ENCODE measurements at places on chromosomes 6 and 20.

DNA sequence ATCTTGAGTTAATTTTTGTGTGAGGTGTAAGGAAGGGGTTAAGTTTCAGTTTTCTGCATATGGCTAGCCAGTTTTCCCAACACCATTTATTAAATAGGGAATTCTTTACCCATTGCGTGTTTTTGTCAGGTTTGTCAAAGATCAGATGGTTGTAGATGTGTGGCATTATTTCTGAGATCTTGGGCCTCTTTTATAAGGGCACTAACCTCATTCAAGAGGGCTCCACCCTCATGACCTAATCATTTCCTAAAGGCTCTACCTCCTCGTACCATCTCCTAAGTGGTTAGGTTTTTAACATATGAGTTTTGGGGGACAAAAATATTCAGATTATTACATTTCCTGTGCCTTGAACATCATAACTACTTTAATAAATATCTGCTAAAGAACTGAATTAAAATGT lies 510.9 kb downstream of the UTRN start:
- DNase-seq: no peak

DNA sequence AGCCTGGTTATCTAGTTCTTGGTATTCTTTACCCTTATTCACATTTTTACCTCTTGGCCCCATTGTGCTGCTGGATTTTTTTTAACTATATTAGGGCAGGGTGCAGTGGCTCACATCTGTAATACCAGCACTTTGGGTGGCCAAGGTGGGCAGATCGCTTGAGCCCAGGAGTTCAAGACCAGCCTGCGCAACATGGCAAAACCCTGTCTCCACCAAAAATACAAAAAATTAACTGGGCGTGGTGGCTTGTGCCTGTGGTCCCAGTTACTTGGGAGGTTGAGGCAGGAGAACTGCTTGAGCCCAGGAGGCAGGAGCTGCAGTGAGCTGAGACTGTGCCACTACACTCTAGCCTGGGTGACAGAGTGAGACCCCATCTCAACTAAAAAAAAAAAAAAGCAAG lies 12.2 kb upstream of the TAF8 start:
- no peak for DNase-seq

DNA sequence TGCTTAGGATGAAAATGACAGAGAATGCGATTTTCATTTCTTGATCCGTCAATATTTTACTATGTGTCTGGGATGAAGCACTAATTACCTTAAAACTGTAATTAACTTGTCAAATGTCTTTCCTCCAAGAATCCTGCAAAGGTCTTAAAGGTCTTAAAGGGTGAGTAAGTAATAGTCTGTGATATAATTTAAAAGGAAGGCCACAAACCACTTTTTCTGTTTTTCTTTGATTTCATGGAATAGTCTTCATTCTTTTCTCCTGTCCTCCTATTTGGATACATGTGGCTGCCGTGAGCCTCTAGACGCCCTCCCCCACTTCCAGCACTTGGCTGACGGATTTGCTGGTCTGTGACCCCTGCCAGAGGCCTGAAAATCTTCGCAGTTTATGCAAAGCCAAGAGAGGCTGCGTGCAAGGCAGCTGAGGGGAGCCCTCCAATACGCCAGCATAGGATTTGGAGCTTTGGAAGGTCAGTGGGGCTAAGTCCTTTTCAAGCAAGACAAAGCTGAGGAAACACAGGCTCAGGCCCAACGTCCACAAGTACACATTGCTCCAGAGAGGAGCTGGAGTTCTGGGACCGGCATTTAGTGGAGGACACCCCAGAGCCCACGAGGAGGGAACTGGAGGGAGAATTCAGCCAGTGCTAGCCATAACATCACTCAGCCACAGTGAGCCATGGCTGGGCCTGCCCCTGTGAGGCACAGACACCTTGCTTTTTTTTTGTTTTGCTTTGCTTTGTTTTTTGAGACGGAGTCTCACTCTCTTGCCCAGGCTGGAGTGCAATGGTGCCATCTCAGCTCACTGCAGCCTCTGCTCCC lies 382.6 kb downstream of the SMOC2 start:
- DNase-seq: no peak

DNA sequence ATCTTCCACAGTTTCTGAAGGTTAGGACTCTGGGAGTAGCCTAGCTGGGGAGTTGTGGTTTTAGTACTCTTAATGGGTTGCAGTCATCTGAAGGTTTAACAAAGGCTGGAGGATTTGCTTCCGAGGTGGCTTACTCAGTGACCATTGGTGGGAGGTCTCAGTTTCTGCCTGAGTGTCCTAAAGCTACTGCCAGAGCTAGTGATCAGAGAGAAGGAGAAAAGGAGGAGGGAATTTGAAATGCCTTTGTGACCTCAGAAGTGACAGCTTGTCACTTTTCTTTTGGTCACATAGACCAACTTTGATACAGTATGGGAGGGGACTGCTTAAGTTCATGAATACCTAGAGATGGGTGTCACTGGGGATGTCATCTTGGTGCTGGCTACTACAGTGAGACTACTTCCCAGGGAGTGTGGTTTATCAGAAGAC lies 41.3 kb downstream of the NCOA3 start:
- no peak for DNase-seq

DNA sequence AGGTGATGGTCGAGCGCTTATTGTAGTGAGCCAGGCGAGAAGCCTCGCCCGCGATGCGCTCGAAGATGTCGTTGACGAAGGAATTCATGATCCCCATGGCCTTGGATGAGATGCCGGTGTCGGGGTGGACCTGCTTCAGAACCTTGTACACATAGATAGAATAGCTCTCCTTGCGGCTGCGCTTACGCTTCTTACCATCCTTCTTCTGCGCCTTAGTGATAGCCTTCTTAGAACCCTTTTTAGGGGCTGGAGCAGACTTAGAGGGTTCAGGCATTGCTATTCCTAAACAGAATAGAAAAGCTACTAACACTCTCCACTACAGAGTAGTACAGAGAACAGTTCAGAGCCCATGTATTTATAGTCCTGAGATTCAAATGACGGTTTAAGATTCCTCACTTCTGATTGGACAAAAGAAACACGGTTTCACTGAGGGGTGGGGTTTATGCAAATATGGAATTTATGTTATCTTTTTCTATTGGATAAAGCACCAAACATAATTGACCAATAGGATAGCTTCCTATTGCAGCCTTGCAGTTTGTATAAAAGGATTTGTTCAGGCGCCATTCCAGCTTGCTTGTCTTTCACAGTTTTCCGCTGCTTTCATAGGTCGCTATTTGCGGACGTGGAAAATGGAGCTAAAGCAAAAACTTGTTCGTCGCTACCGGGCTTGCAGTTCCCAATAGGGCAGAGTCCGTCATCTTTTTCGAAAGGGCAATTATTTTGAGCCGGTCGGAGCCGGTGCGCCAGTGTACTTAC lies 43.7 kb upstream of the HFE start:
- DNase-seq: peak; percentile 98

DNA sequence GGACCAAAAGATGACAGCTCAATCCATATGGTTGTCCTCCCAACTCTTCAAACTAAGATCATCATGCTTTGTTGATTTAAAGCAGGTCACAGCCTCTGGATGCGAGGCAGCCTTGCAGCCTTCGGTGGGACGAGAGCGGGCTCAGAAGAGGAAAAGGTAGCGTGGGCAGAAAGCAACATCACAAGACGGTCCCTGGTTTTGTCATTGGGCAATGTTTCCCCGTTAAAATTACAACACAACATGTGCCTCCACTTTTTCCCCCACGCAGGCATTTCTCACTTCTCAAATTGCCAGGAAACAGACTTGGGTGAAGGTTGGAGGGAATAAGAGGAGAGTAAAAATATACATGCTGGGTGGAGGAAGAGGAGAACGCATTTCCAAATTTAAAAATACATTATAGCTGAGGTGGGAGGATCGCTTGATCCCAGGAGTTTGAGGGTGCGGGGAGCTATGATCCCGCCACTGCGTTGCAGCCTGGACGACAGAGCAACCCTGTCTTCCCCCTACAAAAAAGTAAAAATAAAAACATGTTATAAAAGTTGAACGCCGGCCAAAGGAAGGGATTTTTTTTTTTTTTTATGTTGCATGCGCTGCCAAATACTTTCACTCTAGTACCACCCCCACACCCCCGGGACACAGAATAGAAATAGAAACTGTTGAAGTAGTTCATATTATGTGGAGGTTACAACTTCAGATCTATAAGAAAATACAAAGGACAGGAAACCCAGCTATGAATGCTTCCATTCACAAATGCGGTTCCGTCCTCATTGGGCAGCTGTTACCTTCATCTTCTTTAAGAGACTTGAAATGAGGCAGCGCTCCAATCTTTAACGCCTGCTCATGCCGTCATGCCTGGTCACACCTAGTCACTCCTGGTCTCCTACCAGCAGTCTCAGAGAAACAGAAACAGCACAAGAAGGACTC lies 13.9 kb upstream of the NAA20 start:
- no peak for DNase-seq

- peak; percentile 62 for DNase-seq
These were observed 284.6 kb upstream of the FOXQ1 start for GRCh38 chr6:1027109-1027794.

- DNase-seq: no peak
These were observed 111.3 kb downstream of the SIM1 start for GRCh38 chr6:100353276-100354015.

DNA sequence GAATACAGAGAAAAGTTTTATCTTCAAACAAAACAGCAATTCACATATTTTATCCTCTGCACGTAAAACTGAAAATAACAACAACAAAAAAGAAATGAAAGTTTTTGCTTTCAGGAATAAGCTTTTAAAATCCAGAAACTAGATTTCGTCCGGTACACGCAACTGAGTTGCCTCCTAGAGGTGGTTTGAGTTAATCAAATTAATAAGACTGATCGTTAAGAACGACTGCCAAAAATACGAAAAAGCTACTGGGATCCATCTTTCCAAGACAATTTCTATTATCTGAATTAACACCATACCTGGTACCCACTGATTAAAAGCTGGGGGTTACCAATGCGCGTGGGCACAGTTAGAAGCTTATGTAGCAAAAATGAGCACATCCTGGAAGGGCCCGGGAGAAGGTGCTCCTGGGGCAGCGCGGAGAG lies 669 bp downstream of the PDCD2 start:
- DNase-seq: no peak

DNA sequence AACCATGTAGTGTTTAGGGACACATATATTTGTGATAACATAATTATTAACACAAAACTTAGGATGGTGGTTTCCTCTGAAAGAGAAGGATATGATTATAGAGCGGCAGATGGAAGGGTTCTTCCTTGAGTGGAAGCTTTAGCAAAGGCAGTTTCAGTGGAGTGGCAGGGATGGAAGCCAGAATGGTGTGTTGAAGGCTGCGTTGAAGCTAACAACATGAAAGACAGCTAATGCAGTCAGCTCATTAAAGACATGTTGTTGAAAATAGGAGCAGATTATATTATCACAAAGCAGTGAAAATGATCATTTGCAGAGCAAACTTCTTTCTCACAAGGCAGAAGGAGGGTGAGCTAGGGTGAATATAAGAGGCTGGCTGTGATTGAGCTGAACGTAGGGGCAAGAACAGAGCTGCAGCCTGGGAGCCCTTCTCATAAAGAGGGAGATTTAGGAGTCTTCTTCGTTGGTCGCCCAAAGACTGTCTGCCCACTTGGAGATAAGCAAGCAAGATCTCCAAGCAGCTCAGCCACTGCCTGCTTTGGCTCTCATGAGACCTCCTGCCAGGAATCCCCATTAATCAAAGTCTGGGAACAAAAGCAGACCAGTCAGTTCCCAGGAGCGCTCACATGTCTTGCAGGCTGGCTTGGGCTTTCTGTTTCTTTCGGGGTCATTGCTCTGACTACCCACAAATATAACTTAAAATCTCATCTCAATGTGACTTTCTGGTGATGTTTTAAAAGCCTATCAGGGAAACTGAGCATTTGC lies 2.6 kb upstream of the ANKRD6 start:
- DNase-seq: no peak

DNA sequence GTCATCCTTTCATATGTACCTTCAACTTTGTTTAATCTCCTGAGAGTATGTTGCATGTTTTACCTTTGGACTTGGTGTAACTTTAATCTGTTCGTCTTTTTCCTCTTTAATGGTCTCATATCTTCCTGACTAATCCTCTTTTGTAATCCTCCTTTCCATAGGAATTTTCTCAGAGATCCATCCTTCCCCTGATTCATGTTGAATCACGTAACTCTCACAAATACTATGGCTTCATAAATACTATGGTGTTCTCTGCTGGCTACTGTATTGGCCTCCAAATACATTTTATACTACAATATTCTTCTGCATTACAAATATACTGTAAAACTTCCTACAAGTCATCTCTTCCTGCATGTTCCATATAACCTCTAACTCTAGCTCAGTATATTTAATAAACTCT lies 317.7 kb upstream of the ADGRB3 start:
- DNase-seq: no peak

DNA sequence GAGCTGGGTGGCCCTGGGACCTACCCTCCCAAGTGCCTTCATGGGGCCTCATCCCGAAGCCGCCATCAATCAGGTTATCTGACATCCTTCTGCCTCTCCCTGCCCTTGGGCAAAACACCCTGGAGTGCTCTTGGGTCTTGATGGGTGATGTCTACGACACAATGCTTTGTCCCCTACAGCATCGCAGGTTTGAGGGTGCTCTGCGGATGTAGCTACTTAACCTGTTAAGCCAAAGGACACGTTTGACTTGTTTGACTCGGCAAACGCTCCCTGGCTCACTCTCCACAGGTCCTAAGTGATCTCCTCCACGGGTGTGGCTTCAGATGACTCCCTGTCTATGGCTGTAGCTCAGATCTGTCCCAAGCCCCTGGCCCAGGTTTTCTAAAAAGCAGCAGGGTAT lies 35.6 kb downstream of the TBC1D7 start:
- no peak for DNase-seq

- DNase-seq: no peak
These were observed 30.4 kb upstream of the MCM9 start for GRCh38 chr6:118965371-118965770.
